ENCODE measurements at places on chromosomes 2 and 18.

DNA sequence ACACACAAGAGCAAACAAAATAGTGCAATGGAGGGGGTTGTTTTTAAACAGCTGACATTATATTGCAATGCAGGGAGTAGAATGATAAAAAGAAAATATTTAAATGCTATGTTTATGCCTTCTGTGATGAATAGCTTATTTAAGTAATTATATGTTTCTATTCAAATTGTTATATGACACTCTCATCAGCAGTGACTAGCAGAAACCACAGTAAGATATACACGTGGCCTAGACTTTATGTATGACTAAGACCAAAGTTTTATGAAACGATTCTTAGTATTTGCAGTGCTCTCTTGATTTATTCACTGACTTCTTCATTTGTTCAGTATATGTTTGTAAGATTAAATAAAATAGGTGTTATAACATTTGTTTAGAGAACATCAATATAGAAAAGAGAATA is 26.1 kb upstream of the C1D start:
- DNase-seq = no peak

- no peak for DNase-seq
Measured at GRCh38 chr2:151860613-151861146, 32.5 kb upstream of the ARL5A start.

DNA sequence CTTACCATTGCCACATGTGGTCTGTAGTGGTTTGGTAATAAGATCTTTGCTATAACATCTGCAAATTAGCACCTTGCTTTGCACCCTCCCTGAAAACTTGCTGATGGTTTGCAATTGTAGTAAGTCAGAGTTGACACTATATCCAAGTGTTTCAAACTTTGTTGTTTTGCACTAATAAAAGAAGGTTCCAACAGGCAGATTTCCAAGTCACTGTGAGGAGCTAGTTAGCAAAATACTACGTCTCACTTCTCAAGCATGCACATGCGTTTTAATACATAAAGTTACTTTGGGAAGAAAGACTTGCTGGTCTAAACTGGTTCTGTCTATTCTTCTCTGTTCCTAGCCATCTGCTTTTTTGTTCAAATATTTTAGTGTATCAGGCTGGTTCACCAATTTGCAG is 103.7 kb upstream of the ZNF521 start:
- no peak for DNase-seq

DNA sequence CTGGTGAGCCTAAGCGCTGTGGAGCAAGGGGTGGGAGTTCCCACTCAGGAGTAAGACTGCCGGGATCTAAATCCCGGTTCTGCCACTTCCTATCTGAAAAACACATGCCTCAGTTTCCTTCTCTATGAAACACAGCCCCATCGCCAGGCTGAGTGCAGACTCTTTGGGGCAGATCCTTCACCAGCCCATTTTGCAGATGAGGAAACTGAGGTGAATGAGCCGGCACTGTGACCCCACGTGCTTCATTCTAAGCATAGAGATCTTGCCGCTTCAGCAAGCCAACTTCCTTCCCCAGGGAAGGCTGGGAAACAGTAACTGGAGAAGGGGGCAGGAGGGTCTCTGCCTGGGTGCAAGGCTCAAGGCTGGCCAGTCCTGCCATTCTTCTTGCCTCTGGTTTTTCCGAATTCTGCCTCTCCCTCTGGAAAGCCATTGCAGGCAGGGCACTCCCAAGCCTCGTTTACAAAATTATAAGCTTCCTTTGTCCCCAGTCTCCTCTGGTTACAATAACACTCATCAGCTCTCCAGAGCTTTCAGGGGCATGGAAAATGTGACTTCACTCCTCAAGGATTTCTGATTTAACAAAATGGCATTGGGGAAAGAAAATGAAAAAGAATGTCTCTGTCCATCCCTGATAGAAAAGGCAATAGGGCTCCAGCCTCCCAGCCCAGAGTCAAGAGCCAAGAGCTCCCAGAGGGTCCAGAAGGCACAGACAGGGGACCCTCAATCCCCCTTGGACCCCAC is 249.2 kb downstream of the TNS1 start:
- DNase-seq = no peak

DNA sequence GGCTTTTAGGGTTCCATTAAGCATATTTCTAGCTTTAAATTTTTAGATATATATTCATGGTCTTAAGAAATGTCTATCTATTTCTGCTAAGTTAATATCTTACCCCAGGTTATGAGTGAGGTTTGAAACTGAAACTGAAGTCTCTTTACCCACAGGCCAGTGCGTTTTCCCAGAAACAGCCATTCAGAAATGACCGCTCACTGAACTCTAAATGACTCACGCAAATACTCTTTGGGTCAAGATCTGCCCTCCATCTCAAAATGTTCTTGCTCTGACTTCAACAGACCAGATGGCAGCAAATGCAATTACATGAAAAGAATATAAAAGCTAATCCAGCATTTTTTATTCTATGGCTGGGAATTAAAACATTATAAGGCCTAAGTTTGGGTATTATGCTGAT is 315.2 kb downstream of the TDRD15 start:
- DNase-seq = no peak

GRCh38 chr2:16378031-16378430 is 287.6 kb downstream of the CYRIA start:
- no peak for DNase-seq

DNA sequence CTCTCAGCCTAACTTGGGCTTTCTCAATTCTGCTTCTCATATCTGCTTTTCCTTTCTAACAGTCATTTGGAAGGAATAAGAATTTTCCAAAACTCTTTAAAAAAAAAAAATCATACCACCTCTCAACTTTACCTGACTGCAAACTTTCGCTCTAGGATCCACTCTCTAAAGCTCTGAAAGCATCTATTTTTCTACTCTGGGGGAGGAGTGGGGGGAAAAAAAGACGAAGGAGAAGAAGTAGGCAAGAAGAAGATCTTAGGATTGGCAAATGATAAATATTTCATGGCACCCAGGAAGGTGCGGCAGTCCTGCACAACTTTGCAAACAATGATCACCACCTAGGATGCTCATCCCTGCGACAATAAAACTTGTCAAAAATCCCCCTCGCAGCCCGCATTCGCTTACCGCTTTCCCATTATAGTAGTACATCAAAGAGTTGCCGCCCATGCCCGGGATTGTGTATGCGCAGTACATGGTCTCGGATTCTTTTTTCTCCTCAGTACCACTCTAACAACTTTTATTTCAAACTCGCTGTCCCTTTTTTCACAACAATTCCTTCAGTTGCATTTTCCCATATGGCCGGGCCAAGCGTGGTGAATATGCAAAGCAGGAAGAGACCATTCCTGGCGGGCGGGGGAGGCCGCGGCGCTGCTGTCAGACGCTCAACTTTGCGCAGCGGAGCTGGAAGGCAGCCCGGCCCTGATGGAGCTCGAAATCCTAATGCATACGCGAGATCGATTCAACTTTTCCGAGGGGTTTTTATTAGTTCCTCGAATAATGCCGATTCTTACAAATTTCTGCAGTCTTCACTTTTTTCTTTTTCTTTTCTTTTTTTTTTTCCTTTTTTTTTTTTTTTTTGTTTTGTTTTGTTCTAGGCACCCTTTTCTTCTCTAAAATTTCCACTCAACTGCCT is 266.5 kb downstream of the TCF4 start:
- DNase-seq = peak; percentile 39

GRCh38 chr2:985317-985898 is 34.8 kb downstream of the SNTG2 start:
- DNase-seq = no peak

GRCh38 chr2:143259368-143259958 is 130.2 kb downstream of the ARHGAP15 start:
- DNase-seq = peak; percentile 64

- peak; percentile 14 for DNase-seq
Measured at GRCh38 chr2:163132850-163133249, 294.3 kb upstream of the KCNH7 start.

DNA sequence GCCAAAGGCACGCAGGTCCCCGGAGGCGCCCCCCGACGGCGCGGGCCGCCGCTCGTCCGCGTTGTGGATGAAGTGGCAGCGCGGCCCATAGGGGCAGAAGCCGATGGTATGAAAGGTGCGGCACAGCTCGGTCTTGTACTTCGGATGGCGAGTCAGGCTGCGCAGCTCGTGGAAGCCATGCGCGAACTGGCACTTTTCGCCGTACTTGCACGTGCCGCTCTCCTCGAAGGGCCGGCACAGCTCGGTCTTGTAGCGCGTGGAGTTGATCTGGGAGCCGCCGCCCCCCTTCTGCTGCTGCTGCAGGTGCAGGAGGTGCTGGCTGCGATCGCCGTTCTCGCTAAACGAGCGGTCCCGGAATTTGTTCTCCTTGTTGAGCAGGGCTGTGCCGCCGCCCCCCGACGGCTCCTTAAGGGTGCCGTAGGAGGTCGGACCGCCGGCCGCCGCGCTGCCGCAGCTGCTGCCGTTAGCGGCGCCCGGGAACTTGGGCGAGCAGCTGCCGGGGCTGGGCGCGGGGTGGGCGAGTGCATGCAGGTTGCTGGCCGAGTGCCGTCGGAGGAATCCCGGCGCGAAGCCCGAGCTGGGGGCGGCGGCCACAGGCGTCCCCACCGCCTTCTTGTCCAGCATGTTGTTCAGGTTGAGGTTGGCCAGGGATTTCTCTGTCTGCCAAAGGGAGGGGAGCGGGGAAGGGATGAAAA is 1.2 kb downstream of the ZFP36L2 start:
- DNase-seq = no peak

GRCh38 chr2:220036431-220036830 is 409.0 kb downstream of the SLC4A3 start:
- no peak for DNase-seq

DNA sequence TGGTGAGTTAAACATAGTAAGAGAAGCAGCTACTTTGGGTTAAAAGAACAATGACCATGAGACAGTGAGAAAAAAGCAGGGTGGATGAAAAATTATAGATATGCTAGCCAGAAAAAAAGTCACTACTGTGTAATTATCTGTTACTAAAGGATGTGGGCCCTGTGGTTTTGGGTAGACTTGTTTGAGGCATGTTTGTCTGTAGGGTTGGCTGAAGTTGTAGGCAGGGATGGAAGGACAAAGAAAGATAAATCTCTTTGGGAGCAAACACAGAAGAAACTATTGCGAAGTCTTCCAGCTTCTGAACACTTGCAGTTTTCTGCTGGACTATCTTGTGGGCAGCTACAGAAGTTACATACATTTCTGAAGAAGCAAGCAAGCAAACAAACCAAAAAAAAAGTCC is 28.2 kb downstream of the RND3 start:
- no peak for DNase-seq

GRCh38 chr2:62627667-62628066 is 77.8 kb upstream of the EHBP1 start:
- no peak for DNase-seq

DNA sequence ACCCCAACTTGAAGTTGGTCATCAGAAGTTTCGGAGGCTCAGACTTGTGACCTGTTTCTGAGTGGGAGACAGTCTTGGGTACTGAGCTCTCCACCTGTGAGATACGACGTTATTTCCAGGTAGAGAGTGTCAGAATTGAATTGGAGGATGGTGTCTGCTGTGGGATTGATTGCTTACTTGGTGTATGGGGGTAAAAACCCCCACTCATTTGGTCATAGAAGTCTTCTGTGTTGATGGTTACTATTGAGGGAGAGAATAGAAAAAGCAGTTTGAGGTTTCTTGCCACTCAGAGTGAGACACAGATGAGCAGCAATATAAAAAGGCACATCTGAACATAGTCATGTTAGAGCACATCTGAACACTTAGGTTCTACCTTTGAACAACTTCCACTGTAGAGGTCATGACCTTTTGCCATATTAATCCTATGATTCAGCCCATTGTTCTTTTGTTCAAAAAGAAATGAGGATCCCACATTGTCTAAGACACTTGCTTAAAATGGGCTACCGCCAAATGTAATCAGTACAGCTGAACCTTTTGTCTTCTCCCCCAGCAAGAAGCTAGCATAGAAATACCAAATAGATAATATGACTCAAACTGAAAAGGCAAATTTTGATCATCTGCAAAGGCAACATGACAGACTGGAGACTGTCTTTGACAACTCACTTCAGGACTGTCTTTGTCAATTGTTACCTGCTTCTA is 73.3 kb downstream of the NAB1 start:
- no peak for DNase-seq

DNA sequence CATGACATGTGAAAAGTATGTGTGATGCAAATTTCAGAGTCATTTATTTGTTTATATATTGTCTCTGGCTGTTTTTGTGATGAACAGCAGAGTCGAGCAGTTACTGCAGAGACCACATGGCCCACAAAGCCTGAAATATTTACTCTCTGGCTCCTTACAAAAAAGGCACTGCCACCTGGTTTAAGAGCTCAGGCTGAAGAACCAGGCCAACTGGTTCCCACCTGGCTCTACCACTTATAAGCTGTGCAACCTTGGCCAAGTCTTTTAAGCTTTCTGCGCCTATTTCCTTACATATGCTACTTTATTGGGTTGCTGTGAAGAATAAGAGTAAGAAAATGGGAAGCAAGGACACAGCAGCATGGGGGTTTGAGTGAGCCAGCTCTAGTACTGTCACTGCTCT is 207.6 kb downstream of the L3MBTL4 start:
- DNase-seq = no peak

DNA sequence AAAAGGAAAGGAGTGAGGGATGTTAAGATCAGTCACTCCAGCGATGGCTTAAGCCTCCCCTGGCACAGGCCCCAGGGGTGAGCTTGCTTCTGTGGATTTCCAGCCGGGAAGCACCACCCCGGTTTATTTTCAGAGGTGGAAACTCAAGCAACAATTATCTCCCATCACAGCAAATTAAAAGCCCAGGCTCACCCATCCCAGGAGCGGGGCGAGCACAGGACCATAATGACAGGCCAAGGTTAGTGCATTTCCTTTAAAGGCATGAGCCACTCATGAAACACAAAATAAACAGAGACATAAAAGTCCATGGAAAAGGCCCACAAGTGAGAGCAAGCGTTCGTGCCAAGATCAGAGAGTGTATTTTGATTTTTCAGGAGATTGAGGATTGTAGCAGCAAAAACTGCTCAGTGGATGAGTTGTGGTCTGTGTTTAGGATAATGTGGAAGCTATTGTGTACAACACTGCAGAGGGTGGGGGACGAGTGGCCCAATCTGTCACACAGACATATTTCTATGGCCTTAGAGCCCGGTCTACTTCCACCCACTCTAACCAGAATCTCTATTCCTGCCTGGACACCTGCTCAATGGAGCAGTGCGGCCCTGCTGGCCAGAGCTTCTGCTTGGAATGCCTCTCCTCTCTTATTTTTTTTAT is 111.4 kb upstream of the CDC42EP3 start:
- no peak for DNase-seq

GRCh38 chr2:181430406-181431118 is 26.6 kb upstream of the ITGA4 start:
- no peak for DNase-seq
